Stimulated activated CD4-positive, alpha-beta T cell treated with anti-CD3 and anti-CD28 coated beads, Interleukin-12 subunit alpha, Interleukin-12 subunit beta, amount 100 ng/mL, for 4 hours (primary cell): ENCODE measurements at places on chromosomes 13 and 19.
A peak's percentile ranks its signal among the peaks of the same experiment; 100 is the strongest.

DNA sequence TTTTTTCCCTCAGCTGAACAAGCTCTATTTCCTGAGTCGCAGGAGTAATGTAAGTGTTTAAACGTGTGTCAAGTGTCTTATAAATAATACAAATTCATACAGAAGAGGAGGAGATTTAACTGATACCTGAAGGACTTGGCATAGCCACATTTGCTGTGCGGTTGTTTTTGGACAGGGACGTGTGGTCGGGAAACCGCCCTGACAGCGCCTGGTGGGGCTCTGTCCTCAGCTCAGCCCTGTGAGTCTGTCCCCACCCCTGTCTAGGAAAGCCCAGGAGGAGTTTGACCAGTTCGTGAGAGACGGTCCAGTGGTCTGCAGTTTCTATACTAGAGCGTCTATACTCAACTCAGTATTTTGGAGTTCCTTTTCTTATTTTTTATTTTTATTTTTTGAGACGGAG lies 16.7 kb downstream of the ZIC2 start:
- no peak for DNase-seq

GRCh38 chr13:113927661-113928581 lies 46.0 kb downstream of the C13orf46 start:
- DNase-seq, result no peak

DNA sequence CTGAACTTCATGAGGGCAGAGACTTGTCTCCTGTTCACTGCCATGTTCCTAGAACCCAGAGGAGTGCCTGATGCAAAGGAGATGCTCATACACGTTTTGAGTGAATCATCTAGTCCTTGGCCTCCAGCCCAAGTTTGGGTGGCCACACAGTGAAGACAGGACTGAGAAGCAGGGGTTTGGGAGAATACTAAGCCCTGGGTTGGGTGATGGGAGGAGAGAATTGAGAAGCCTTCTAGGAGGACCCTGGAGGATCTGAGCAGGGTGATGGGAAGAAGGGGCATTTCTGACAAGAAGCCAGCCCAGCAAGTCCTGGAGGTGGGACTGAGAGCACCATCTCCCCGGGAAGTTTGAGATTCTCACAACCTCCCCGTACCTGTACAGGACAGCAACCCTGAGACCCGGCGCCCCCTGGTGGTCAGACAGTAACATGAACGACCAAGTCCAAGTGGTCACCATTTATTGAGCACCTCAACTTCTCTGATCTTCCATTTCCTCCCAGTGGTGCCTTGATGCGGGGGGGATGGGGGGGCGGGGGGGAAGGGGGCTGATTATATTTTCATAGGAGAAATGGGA lies 11.0 kb downstream of the CTU1 start:
- DNase-seq, result peak; percentile 72

GRCh38 chr19:16258440-16258903 lies 60.8 kb downstream of the AP1M1 start:
- DNase-seq, result no peak

DNA sequence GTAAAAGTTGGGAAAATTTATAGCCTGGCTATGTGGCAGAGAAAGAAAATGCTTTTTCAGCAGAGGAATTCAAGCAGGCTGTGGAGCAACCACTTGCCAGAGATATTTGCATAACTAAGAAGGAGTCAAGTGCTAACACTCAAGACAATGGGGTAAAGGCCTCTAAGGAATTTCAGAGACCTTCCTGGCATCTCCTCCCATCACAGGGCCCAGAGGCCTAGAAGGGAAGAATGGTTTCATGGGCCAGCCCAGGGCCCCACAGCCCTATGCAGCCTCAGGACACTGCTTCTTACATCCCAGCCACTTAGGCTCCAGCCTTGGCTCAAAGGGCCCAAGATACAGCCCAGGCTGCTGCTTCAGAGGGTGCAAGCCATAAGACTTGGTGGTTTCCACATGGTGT lies 14.3 kb downstream of the SLC15A1 start:
- no peak for DNase-seq

- DNase-seq, result peak; percentile 51
These were observed 2.2 kb downstream of the BST2 start for GRCh38 chr19:17402982-17403855.

- DNase-seq, result no peak
These were observed 50.4 kb upstream of the CYP4F8 start for GRCh38 chr19:15564534-15565168.

- DNase-seq, result no peak
These were observed 1.7 kb upstream of the DNAJB1 start for GRCh38 chr19:14519860-14520407.

DNA sequence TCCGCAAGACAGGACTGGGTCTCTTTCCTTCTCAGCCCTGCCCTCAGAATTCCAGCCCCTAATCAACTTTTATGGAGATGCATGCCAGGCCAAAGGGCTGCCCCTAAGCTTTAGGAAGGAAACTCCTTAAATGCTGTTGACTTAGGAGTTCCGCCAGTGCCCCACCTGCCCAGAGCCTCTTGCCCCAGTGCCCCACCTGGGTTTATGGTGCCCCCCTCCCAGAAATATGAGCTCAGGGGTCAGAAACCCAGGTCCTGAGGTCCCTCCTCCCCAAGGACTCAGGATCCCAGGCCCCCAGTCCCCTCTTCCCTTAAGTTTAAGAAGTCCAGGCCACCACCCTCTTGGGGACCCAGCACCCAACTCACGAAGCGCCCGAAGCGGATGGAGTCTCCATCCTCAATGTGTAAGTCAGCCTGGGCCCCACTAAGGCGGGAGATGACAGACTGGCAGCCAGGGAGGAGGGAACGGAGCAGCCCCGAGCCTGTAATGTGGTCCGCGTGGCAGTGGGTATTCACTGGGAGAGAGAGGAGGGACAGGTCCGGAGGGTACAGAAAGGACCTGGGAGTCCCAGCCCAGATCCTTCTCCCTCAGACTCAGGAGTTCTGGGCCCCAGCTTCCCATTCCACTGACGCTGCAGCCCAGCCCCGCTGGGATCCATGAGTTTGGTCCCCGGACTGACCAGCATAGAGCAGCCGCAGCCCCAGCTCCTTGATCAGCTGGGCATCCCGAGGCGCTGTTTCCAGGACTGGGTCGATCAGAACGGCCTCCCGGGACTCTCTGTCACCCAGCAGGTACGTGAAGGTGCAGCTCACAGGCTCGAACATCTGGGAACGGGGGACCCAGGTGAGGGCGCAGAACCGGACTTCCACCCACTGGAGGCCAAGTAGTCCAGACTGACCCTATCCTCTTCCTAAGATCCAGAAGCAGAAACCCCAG lies 897 bp downstream of the ETHE1 start:
- DNase-seq, result peak; percentile 22

GRCh38 chr13:114005206-114005724 lies 31.4 kb upstream of the C13orf46 start:
- no peak for DNase-seq

GRCh38 chr19:1985588-1986356 lies 29.7 kb downstream of the BTBD2 start:
- DNase-seq, result no peak

DNA sequence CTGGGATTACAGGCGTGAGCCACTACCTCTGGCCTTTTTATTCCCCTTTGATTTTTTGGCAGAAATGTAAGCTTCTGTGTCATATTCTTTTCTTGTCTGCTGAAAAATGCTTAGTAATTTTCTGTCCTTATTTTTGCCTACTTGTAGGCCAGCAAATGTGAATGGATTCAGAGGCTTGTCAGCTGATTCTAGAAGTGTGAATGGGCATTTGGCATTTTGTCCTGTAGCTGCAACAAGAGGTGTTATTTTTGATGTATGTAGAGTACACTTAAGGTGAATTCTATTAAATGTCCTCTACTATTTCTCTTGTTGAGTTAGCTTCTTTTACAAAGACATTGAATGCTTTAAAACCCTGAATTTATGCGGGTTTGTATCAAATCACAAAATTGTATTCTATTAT lies 50.0 kb downstream of the FRY start:
- DNase-seq, result no peak

GRCh38 chr13:35388441-35389355 lies 87.8 kb downstream of the MAB21L1 start:
- no peak for DNase-seq

GRCh38 chr13:107373551-107373950 lies 805.6 kb upstream of the ARGLU1 start:
- DNase-seq, result no peak

DNA sequence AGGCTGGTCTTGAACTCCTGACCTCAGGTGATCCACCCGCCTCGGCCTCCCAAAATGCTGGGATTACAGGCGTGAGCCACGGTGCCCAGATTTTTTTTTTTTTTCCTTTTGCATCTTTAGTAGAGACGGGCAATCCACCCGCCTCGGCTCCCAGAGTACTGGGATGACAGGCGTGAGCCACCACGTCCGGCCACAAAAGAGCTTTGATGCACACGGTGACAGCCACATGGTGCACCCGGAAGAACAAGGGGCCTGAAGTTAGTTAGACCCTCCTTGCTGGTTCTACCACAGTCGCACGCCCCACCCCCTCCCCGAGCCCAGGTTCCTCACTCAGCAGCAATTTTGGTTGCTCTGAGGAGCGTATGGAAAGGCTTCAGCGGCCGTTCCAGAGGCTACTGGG lies 54.2 kb upstream of the USE1 start:
- DNase-seq, result no peak

DNA sequence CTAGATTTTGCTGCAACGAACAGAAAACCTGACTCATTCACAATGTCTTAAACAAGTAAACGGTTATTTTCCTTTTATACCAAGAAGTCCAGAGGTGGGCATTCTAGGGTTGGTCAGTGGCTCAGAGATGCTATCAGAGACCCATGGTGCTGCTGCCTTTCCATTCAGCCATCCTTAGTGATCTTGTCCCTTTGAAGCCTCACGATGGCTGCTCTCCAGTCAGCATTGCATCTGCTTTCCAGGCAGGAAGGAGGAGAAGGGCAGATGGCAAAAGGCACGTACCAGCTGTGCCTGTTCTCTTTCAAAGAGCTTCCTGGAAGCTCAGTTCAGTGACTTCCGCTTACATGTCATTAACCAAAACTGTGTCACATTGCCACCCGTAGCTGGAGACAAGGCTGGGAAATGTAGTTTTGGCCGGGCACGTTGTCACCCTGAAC lies 30.1 kb downstream of the WDFY2 start:
- peak; percentile 17 for DNase-seq

DNA sequence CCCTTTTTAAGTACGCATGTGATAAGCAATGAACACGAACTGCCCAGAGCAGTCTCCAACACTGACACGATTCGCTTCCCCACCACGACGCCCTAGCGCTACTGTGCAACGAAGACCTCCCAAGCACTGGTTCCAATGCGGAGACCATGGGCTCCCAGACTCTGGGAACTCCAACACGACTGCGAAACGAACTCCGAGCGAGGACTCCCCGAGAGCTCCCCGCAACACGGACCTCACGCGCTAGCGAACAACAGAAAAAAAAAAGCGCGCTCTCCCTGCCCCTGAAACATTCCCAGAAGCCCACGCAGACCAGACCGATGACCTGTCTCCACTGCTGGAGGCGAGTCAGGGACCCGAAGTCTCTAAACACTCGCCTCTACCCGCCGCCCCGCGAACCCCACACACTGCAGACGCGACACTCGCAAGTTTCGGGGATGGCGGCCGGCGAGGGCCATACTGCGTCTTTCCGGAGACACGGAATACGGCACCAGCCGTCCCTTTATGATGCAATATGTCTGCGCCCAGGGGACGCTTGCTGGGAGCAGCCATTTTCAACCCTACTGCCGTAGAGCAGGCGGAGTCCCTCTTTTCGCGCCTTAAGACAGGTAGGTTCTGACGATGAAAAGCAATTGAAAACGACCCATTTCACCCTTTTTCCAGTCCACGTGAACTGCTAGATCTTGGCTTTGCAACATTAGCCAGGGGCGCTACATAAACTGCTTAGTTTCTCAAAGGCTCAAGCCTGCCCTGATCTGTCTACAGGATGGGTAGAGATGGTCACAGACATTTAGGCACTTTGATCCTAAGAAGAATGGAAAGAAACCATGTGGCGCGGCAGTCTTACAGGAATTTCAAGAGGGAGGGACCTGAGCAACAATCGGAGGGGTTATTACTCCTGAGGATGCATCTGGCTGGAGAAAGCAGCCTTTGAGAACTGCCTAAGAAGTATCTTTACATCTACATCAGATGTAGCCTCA lies at the start of gene ZNF577:
ZNF577 (minus strand) TSS at position 430 of the 977 bp plus-strand sequence. CDS start 7,569 bp downstream, outside the sequence.
- peak; percentile 62 for DNase-seq

DNA sequence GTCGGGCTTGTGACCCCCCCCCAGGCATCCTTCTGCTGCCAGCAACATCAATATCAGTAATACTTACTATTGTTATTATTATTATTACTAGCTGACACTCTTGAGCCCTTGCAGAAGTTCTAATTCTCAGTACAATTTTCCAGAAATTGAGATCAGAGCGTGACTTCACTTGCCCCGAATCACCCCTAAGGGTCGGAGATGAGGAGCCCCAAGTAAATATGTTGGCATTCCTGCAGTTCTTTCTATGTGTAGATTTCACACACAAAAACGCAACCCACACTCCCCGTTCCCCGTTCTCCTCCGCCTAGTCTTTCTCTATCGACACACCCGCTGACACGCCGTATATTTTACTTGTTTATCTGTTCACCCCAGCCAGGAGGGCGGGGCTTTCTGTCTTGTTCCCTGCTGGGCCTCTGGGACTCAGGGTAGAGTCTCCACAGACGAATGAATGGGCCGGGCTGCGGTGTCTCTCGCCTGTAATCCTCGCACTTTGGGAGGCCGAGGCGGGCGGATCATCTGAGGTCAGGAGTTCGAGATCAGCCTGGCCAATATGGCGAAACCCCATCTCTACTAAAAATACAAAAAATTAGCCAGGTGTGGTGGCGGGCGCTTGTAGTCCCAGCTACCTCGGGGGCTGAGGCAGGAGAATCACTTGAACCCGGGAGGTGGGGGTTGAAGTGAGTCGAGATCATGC lies 14.7 kb downstream of the TLE5 start:
- peak; percentile 54 for DNase-seq

GRCh38 chr13:89726690-89727435 lies 1620.6 kb upstream of the MIR17HG start:
- DNase-seq, result no peak
